ENCODE measurements at places on chromosomes 13 and 19. TPM values are rescaled to one million over a fixed set of nuclear protein-coding genes. Genes with fewer than 3 reads are reported as not detected.

The TTYH1 gene
- total RNA-seq, result 0.33 TPM

The NANOS2 gene
- not detected for total RNA-seq

The KCNC3 gene
- 4.0 TPM for total RNA-seq

The LILRA2 gene
- 1.6 TPM for total RNA-seq

The CEACAM4 gene
- total RNA-seq, result 0.25 TPM

The ZSCAN4 gene
- total RNA-seq, result not detected

The ACP5 gene
- total RNA-seq, result 17.9 TPM

The ZNF229 gene
- 1.2 TPM for total RNA-seq

The ZNF844 gene
- 2.7 TPM for total RNA-seq

The ABHD8 gene
- 18.4 TPM for total RNA-seq

The LRP3 gene
- total RNA-seq, result 45.7 TPM

The N4BP2L1 gene
- total RNA-seq, result 45.9 TPM

The B3GNT8 gene
- 0.65 TPM for total RNA-seq

The ATP4B gene
- total RNA-seq, result not detected

The AXL gene
- 10.1 TPM for total RNA-seq

The ZNF708 gene
- 1.8 TPM for total RNA-seq

Data from left lobe of liver (tissue), 2 donors.